Retina (tissue), 1 donor: ENCODE measurements at places on chromosomes 11 and 22.

GRCh38 chr22:36491155-36491554, 9.7 kb upstream of the TXN2 start:
- no peak for DNase-seq

GRCh38 chr11:7050191-7050590, 29.9 kb downstream of the NLRP14 start:
- DNase-seq: no peak

DNA sequence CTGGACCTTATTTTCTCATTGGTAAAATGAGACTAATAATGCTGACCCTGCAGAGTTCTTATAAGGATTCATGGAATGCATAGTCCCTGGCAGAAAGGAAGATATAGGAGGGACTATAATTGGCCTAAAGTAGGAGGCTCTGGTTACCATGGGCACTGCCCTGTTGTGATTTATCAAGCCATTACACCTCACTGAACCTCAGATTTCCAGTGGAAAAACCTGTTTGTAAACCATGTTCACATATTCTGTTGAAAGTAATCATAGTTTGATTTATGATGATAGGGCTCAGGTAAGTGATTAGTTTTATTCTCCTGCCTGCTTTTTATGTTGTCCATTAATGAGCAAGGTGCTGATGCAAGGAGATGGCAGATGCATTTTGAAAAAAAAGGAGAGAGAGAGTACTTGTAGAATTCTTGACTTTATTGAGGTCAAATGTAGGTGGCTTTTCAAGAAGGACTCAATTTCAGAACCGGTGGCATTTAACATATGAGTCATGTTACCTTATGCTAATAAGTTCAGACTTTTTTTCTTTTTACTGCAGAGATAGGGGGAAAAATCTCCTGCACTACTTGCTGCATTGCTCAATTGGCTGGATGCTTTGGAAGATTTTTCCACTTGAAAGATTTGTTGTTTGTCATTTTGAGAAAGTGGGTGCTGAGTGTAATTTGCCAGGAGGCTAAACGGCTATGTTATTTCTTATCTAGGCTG, 14.6 kb downstream of the NF2 start:
- no peak for DNase-seq

DNA sequence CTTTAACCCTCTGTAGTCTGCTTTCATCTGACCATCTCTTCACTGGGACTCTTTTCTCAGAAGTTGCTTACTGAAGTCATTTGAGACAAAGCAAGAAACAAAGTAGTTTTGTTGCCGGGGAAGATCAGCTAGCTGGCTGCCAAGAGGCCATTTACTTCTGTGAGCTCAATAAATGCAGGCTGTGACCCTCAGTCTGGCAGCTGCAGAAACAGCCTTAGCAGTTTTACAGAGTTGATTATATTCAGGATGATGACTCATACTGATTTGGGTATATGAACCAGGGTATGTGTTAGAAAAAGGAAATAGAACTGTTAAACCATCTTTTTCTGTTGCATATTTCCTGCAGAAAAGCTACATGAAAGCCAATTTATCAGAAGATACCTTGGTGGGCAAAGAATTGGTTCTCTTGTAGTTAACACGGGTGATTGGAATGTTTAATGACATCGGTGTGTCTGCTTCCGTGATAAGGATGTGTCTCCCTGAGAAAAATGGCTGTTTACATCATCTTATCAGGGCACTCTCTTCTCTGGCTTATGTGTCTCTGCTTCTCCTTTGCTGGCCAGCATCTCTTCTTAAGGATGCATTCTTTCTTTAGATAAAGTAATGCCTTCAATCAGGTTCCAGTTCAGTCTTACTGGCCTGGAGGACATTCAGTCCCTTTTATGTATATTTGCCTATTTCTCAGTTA, 18.5 kb downstream of the FIBIN start:
- DNase-seq: no peak

GRCh38 chr22:32801537-32802236, at the start of gene TIMP3:
Gene TIMP3, plus strand, starts transcription at chr22:32801705. Its CDS starts 297 bp downstream, at chr22:32802002.
- DNase-seq: peak; percentile 77
